Activated naive CD4-positive, alpha-beta T cell (primary cell): ENCODE measurements at places on chromosomes 5 and 9.

GRCh38 chr9:93149361-93149760, 15.3 kb upstream of the NINJ1 start:
- DNase-seq = no peak

- no peak for DNase-seq
Measured at GRCh38 chr5:109250080-109250479, 159.7 kb downstream of the PJA2 start.

- DNase-seq = no peak
Measured at GRCh38 chr5:115944501-115944900, 17.8 kb upstream of the LVRN start.

- no peak for DNase-seq
Measured at GRCh38 chr5:134846641-134846960, 833 bp downstream of the C5orf24 start.

- no peak for DNase-seq
Measured at GRCh38 chr5:143398053-143398355, 5.5 kb downstream of the NR3C1 start.

- no peak for DNase-seq
Measured at GRCh38 chr5:91146230-91146629, 236.9 kb downstream of the ARRDC3 start.

- no peak for DNase-seq
Measured at GRCh38 chr9:76744336-76744735, 19.9 kb upstream of the PCA3 start.

DNA sequence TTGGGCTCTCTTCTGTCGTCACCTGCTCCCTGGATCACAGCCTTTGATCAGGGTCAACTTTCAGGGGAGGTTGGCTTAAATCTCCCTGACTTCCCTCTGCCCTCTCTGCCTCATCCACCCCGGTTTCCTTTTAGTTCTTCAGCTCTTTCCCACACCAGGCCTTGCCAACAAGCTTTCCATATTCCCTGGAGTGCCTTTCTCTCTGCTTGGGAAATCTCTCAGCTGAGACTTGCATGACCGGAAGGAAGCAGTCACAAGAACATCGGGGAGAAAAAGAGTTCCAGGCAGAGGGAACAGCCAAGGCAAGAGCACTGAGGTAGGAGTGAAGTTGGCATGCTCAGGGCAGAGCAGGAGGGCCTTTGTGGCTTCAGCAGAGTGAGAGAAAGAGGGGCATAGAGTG, 88.4 kb upstream of the HSPA9 start:
- no peak for DNase-seq

DNA sequence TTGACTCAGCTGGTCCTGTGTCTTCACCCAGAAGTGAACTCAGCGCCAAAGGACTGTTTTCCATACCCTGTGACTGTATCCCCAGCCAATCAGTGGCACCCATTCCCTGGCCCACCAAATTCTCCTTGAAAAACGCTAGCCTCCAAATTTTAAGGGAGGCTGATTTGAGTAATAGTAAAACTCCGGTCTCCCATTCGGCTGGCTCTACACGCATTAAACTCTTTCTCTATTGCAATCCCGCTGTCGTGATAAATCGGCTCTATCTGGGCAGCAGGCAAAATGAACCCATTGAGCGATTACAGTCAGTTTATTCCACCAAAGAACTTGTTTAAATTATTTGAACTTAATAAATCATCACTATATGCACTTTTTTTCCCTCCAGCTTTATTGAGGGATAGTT, 55.9 kb upstream of the PPP1R26 start:
- no peak for DNase-seq

DNA sequence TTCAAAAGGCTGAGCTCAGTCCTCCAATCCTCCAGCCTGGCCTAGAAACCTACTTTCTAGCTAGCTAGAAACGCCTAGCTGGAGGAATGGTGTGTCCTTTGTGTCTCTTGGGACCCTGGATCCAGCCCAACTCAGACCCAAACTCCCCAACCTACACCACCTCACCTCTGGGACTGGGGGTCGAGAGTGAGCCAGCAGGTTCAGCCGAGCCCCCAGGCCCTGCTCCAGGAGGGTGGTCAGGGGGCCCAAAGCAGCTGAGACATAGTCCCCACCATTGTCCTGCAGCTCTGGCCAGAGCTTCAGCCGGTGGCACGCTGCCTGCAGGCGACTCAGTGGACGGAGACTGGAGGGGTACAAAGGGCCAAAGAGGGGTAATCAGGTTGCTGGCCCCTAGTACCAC, 6.2 kb downstream of the NOL6 start:
- DNase-seq = no peak

- no peak for DNase-seq
Measured at GRCh38 chr9:35689542-35690293, at the start of gene TPM2. TSS of gene TPM2 (minus strand) at chr9:35689925. CDS start at chr9:35689817, 108 bp downstream.

- DNase-seq = no peak
Measured at GRCh38 chr5:132205385-132206125, 22.1 kb downstream of the P4HA2 start.

DNA sequence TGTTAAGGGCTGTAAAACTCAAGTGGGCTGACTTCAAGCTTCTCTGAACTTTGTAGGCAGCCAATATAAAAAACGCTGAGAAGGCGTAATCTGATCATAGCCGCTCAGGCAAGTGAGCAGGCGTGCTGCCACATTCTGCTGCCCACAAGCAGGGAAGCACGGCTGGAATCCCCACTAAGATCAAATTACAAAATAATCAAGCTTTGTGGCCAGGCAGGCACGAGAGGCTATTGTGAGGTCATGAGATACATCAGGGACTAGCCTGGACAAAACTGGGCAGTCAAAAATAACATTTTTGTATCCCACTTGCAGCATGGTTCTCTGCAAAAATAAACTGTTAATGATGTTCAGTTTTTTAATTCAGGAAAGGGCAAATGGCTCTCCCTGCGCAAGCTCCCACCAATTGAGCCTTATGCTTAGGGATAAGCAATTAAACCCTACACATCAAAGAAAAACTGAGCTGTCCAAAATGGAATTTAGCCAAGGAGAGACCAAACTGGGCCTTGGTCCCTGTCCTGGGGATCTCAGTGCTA, 64.0 kb downstream of the POU5F2 start:
- no peak for DNase-seq

- no peak for DNase-seq
Measured at GRCh38 chr5:59151162-59151889, 568.5 kb downstream of the RAB3C start.

DNA sequence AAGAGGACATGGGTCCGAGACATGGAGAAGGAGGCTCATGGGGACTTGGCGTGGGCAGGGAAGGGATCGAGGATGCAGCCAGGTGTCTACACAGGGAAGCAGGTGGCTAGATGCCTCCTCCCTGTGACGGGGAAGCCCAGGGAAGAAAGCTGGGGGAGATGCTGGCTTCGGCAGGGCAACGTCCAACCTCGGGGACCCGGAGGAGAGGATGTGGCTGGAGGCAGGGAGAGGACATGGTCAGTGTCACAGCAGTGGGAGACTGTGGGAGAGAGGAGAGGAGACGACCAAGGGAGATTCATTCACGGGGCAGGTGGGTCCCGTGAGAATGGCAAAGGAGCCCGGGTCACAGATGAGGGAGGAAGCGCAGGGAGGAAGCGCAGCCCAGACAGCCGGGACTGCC, 73.2 kb upstream of the PHYKPL start:
- DNase-seq = no peak

DNA sequence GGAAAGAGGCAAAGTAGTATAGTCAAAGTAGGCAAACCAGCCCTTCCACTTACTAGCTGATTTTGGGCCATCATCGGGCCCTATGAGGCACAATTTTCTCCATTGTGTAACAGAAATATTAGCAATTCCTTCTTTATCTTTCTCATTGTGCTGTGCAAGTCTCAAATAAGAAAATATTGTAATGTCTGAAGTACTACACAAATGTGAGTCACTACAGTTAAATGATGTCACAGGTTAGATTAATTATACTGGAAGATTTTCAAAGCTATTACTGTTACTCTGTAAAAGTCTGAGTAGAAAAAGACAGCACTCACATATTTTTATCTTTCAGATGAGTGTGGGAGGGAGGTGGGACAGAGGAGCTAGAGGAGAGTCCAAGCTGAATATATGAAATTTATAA, 12.4 kb upstream of the TMC1 start:
- DNase-seq = no peak

GRCh38 chr5:122252319-122252718, 59.7 kb upstream of the SNCAIP start:
- no peak for DNase-seq

DNA sequence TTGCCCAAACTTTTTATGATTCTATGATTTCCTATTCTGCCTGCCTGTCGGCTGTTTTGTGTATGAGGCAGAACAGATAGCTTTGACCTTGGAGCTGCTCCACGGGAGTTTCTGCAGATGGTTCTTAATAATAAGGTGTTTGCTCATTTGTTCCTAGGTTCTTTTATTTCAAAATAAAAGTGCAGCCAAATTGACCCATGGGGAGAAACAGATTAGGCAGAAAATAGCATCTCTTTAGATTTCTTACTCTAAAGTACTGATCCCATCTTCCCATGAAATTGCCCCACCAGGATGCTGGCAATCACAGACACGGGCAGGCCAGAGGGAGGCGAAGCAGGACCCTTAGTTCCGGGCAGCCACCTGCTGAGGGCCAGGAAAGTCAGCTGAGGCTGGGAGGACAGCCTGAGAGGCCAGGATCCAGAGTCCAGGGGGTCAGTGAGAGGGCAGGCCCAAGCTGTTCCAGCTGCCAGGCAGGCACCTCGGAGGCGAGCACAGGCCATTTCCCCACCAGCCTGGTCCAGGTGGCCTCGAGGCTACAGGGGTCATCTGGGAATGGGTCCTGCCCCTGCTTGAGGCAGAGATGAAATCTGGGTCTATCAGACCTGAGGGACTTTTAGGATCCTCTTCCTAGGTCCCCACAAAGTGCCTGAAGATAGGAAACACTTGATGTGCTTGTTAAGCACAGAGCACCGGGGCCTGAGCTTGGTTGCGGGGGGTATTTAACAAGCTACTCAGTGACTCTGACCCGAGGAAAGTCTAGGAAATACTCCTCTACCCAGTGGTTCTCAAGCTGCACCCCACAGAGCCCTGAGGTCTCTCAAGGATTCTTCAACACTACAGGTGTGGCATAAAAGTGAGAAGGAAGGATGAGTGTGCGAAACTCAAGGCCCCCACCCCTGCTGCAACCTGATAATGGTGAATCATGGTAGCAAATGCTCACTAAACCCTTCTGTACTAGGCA, 145.4 kb downstream of the CMYA5 start:
- DNase-seq = no peak

- no peak for DNase-seq
Measured at GRCh38 chr9:134600371-134600770, 41.2 kb upstream of the COL5A1 start.
